ENCODE measurements at places on chromosomes 2 and 18. TPM values are rescaled to one million over a fixed set of nuclear protein-coding genes. Genes with fewer than 3 reads are reported as not detected.

DNA sequence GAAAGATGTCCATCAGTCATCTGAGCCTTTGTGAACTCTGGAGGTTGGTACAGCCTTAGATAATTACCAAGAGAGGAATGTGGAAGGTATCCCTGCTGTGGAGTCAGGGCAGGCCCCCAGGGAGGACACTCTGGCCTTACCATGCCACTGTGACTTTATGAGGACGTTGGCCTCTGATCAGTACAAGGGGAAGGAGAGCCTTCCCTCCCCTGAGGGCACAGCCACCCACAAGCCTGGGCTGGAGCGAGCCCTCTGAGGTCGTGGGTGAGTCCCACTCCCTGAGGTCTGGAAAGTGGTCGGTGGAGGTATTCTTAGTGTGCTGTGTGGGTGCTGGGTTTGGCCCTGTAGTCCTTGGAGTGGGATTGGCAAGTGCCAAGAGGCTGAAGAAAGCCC lies 91.6 kb downstream of the STPG4 start:
- H3K36me3 ChIP-seq: peaks cover 5% of the 10 kb centered on the region
- no peaks in the 10 kb centered on the region for H3K27me3 ChIP-seq
- peak overlapping the region; percentile 40 for H3K27ac ChIP-seq
- H3K4me3 ChIP-seq: no peak overlapping the region

- no peak overlapping the region for H3K27ac ChIP-seq
- H3K36me3 ChIP-seq: no peaks in the 10 kb centered on the region
- DNase-seq: no peak
- no peaks in the 10 kb centered on the region for H3K4me1 ChIP-seq
- no peak overlapping the region for H3K4me3 ChIP-seq
Measured at GRCh38 chr2:8369522-8369921, 312.3 kb upstream of the ID2 start.

- H3K27ac ChIP-seq: no peak overlapping the region
- H3K4me1 ChIP-seq: peaks cover 16% of the 10 kb centered on the region
- no peak overlapping the region for H3K4me3 ChIP-seq
- DNase-seq: no peak
- no peaks in the 10 kb centered on the region for H3K36me3 ChIP-seq
- no peaks in the 10 kb centered on the region for H3K27me3 ChIP-seq
Measured at GRCh38 chr2:68645523-68645922, 2.1 kb downstream of the PROKR1 start.

FBXO36 gene
- 0.98 TPM for total RNA-seq

CXCR2 gene
- 0.59 TPM for total RNA-seq

All from right atrium auricular region (tissue), 2 donors.